Foreskin fibroblast (primary cell): ENCODE measurements at places on chromosomes 3 and 15.

DNA sequence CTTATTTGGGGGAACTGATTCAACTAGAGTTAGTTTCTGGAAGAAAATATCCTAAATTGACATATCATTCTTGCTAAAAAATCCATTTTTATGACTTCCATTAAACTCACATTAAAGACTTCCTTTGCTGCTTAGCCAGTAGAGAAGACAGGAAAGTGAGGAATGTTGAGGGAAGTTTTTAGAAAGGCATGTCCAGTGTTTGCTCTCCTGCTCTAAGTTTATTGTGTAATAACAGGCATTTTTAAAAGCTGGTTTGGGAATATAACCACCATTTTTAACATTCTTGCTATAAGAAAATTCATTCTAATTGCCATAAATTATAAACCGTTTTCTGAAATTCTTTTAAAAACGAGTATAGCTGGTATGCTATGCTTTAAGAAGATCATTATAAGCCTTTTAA lies 428.0 kb downstream of the RAP2B start:
- no peak for DNase-seq

- DNase-seq: no peak
Measured at GRCh38 chr15:98893401-98893800, 114.2 kb downstream of the PGPEP1L start.

DNA sequence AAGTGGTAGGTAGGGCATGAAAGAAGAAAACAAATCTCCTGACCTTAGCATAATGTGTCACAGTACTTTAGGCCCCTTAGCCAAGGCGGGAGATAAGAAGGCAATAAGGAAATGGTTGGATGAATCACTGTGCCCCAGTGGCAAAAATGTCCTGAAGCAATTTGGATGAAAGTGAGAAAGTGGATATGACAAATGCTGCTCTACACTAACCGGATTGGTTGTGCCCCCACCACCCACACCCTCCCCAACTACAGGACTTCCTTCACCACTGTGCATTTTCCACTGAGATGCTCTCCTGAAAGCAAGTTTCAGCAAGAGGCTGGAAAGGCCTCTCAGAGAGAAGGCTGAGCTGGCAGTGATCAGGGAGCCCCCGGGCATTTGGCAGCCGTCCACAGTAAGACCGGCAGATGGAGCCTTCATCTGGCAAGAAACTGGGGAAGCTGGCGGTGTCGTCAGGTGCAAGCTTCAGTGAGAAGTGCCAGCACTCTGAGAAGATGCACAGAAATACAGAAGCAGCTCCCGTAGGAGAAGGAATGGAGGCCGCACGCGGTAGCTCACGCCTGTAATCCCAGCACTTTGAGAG lies 63.8 kb downstream of the ATP1B3 start:
- DNase-seq: peak; percentile 83

DNA sequence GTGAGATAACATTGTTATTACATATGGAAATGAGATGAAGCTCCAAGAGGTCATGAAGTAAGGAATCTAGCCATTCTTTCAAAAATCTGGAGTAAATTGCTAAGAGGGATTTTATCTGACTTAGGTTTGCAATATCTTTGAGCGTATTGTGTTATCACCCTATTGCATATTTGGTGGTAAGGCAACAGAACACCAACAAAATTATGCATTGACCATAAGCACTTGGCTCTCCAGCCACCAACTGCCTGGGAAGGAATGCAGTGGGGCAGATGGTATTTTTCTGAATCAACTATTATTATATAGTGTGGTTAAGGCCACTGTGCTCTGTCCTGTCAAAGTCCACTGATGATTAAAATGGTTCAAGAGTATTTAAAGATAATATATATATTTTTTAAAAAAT lies 287.9 kb upstream of the SEMA6D start:
- DNase-seq: no peak

GRCh38 chr3:53075743-53076140 lies 29.9 kb upstream of the SFMBT1 start:
- no peak for DNase-seq

- DNase-seq: no peak
Measured at GRCh38 chr3:127037418-127037841, 54.5 kb downstream of the PLXNA1 start.

DNA sequence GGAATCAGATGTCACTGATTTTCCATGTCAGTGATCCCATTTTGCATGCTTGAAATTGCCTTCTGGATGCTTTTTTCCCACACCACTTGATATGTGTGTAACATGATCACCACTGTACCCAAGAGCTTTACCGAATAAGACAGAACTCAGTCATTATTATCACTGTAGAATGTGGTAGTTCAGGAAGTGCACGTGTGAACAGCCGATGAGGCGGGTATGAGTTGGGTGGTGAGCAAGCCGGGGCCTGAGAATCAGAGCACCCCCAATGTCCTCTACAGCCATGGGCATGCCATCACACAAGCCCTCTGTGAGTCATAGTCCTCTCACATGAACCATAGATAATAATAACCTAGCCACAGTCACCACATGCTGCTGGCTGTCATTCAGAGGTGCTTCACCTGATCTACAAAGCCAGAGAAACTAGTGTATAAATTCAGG lies 470.8 kb downstream of the SOX2 start:
- no peak for DNase-seq

GRCh38 chr3:18295171-18295920 lies 129.8 kb downstream of the SATB1 start:
- peak; percentile 4 for DNase-seq

GRCh38 chr3:12437861-12438260 lies 46.4 kb upstream of the TSEN2 start:
- DNase-seq: no peak

DNA sequence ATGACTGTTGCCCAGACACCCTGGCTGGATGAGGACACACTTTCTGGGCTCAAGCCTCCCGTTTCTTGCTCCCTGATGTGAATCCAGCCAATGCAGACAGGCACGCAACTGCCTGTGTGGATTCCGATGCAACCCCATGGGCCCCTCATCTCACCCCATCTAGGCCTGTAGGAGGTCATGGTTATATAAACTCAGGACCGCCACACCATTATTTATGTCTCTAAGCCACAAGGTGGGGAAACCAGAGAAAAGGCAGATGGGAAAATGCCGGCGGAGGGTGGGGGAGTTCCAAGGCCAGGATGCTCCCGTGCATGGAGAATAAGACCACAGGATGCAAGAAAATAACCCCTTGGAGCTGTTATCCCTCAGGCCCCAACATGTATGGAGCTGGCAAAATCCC lies 2.0 kb downstream of the MESP1 start:
- DNase-seq: no peak

GRCh38 chr3:78844307-78844706 lies 923.5 kb downstream of the ROBO1 start:
- no peak for DNase-seq

DNA sequence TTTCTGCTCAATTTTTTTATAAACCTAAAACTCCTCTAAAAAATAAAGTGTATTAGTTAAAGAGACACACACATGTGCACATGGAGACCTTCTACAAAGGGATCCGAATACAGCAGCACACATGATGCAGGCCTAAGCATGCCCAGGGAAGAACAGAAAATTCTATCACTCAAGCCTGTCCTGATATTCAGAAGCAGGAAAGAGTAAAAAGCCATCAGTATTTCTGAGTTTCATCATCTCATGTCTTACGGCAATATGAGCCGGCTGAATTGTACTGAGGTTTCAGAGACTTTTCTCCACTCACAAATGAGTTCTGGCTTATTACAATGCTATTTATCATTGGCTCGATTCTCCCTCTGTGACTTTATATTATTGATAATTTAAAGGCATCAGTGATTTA lies 97.5 kb downstream of the CADPS start:
- DNase-seq: no peak

DNA sequence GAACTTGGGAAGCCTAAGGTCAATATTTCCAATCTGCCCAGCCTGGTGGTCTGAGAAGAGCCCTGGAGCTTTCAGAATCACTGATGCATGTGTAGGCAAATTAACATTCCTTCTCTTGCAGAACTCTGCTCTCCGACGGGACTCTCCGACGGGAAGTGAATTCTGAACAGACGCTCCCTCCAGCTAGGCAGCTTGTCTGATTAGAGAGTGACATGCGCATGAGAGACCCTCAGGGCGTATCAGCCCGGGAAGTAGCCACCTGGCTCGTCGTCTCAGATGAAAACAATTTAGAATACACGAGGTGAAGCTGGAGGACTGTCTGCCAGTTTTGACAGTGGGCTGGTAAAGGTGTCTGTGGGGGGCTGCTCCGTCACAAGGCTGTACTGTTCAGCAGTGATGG lies 103.1 kb downstream of the DGKG start:
- DNase-seq: no peak
